ENCODE measurements at places on chromosomes 1 and 21.

DNA sequence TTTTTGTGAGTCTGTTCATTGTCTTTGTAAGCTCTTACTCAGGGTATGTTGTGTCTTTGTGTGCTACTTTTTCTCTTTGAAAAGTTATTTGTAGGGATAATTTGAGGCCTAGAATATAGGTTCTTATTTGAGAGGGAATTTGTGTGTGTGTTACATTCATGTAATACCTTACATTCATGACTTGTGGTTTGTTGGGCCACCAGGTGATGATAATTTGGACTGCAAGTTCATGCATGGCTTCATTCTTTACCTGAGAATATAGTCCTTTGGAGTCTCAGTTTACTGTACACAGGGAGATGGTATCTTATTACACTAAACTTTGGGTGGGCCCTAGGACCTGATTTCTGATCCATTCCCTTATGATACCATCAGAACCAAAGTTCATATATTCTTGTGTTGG lies 51.8 kb upstream of the FASLG start:
- DNase-seq, result no peak

DNA sequence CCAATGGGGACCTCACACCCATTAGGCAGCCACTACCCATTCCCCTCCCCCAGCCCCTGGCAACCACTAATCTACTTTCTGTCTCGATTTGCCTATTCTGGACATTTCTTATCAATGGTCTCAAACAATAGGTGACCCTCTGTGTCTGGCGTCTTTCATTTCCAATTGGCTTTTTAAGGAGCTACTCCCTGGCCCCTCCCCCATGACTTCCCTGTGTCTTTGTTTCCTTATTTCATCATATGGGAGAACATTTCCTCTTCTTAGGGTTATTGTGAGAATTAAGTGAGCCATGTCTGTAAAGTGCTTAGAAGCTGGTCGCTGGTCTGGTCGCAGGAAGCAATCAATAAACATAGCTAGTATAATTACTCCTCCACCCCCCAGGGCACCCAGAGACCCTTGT lies 80.9 kb downstream of the SPSB1 start:
- no peak for DNase-seq

- no peak for DNase-seq
These were observed 29.7 kb downstream of the URB2 start for GRCh38 chr1:229655781-229656180.

DNA sequence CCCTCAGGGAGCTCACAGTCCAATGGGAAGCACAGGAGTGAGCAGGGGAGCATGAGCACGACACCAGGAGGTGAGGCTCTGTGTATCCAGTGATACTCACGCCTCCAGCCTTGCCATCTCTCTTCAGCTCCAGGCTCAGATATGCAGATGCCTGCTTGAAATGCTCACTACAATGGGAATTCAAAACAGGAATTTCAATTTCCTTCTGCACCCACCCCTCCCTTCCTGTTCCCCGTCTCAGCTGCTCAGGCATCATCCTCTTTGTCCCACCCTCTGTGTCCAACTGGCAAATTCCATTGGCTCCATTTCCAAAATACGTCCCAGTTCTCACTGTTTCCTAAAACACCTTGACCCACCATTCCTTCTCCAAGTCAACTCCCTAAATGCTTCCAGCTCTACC lies 58.9 kb downstream of the FBXO2 start:
- no peak for DNase-seq

- DNase-seq, result no peak
These were observed 26.6 kb downstream of the RPS6KA1 start for GRCh38 chr1:26556111-26556510.

DNA sequence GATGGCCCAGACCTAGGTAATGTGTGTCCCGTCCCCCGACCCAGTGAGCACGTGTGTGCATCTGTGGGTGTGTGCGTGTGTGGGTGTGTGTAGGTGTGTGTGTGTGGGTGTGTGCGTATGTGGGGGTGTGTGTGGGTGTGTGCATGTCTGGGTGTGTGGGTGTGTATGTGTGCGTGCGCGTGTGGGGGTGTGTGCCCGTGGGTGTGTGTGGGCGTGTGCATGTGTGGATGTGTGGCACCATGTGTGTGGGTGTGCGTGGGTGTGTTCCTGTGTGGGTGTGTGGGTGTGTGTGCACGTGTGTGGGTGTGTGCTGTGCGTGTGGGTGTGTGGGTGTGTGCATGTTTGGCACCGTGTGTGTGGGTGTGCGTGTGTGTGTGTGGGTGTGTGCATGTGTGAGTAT lies 309.5 kb downstream of the KIF26B start:
- no peak for DNase-seq

- no peak for DNase-seq
These were observed 36.4 kb downstream of the CFAP74 start for GRCh38 chr1:1967151-1967550.

DNA sequence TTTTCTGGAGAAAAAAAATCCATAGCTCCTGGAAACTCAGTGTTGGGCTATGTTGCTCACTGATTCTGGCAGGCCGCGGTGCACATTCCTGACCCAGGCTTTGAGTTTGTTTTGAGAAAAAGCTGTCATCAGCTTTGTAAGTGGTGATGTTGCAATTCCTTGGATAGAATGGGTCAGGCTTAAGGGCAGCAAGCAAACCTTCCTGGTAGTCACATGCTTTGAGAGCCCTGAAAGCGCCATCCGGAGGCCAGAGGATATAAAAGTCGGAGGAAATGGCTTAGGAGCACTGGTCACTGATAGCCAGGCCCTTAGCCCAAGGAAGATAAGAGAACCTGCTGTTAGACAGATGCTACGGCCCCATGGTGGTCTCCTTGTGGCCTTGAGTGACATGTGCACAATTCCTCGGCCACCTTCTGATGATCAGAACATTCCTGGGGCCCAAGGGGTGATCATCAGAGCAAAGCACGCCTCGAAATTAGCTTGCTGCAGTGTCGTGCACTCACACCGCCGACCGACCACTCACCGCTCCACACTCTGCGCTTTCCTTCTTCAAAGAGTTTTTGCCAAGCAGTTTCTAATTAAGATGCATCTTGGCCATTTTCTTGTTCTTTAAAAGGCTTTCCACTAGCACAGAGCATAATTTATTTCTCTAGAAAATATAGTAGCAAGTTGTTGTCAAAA lies 78.6 kb downstream of the MAN1C1 start:
- peak; percentile 75 for DNase-seq

DNA sequence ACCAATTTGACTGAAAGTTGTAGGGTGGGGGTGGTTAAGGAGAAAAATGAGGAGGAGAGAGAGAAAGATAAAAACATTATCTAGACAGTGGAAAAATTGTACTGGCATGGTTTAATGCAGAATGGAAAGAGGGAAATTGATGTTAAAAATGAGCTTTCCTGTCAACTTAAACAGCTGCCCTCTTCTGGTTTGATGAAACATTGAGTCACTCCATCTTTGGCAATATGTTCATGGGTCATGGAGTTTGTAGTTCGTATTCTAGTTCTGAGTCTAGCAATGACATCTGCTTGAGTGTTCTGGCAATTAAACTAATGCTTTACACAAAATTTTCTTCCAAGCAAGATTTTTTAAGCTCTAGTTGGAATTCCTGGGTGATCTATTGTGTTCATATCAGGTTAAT lies 9.6 kb downstream of the ZNF648 start:
- DNase-seq, result no peak

GRCh38 chr1:162387226-162388082 lies 5.9 kb downstream of the C1orf226 start:
- DNase-seq, result no peak

- DNase-seq, result no peak
These were observed 664.7 kb upstream of the NEGR1 start for GRCh38 chr1:72946903-72947499.

DNA sequence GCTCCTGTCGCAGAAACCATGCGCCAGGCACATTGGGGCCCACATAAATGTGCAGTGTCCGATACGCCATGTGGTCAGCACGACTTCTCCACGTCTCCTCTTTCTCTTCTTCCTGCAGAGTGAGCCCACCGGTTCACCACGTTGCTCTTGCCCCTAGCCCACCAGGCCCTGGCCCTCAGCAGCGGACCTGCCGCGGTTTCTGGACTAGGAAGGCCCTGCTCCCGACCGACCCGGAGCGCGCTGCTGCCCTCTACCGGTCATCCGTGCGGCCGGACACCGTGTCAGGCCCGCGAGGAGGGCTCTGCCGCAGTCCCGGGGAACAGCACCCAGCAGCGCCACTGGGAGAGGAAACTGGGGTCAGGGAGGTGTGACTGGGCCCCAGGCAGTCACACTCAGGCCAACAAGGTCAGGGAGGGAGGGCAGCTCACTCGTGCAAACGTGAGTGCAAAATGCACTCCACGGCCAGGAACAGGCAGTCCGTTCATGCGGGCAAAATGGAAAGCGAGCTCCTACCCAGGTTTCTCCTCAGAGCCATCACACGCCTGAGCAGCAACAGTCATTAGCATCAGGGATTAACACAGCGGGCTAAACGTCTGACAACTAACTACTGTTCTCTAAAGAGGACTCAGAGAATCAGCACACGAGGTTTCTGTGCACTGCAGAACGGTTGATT lies 13.7 kb downstream of the TLR5 start:
- peak; percentile 90 for DNase-seq

DNA sequence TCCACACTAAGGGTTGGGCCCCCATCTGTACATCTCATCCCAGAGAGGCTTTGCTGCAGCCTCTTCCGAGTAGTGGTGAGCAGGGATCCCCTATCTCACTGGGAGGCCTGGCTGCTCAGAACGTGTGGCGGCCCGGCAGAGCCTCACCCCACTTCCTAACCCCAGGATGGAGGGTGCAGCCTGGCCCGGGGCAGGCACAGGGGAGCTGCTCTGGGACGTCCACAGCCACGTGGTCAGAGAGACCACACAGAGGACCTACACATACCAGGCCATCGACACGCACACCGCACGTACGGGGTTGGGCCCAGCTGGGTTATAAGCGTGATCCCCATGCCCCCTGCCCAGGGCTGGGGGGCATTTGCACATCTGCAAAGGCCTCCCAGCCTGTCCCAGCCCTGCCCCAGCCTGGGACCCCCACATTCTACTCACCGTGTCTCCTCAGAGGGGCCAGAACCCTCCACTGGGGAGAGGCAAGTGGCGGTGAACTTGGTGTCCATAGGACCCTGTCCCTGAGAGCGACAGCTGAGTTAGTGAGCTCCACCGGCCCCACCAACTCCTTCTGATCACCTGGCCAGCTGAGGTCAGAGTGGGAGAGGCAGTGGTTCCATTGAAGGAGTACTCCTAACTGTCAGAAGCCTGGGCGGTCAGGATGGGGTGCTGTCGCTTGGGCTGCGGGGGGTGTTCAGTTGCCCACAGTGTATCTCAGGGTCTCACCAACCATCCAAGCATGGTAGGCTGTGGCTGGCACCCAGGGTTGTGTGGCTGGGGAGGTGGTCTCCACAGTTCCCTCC lies 41.2 kb downstream of the TRIM11 start:
- DNase-seq, result no peak

DNA sequence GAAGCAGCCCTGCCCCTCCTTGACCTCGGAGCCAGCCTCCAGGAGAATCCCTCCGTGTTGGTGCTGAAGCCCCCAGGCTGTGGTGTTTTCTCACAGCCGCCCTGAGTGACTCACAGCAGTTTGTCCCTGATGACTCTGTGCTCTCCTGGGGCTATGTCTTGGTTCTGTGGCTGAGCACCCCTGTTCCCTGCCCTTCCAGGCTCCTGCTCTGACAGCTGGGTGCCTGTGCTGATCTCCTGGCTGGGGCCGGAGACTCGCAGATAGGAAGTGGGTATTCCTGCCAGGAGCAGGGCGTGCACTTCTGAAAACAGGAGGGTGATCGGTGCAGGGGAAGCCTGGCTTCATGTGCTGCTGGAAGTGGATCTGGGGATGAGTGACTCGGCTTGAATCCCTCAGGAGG lies 34.5 kb downstream of the POFUT2 start:
- peak; percentile 21 for DNase-seq

GRCh38 chr21:44593598-44594405 lies 1.5 kb upstream of the KRTAP10-6 start:
- DNase-seq, result peak; percentile 56

- DNase-seq, result no peak
These were observed 2.0 kb downstream of the NPL start for GRCh38 chr1:182791281-182792179.

DNA sequence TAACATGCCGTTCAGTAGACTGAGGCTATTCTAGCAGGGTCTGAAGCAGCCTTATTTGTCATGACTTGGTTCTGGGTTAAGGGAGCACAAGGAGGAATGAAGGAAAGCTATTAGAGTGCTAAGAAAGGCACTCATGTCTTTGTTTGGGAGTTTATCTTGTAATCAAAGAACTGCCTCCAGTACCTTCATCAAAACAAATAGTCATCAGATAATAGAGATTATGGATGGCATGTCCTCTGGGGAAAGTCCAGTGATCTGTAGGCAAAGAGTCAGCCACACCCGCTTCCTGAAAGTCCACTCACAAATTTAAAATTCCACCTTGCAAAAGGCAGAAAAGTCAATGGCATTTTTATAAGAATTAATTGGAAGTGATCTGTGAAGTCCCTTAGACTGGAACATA lies 56.8 kb downstream of the ESRRG start:
- DNase-seq, result no peak

DNA sequence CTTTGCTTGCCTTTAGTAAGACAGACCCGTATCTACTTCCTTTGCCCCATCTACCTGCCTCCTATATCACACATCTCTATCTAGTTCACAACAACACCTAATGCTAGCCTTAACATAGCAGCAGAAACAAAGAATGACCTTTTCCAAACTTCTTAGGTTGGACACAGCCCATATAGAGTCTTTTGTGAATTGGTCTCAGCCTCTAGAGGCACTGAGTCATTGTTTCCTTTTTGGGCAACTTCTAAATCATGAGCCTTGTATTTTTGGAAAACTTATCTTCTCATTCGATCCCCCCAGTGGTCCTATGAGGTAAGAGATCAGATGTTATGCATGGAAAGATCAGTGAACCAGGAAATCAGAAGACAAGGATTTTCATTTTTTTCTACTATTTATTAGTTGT lies 679.4 kb upstream of the USP24 start:
- DNase-seq, result no peak

- DNase-seq, result no peak
These were observed 70.2 kb upstream of the CDC42BPA start for GRCh38 chr1:227388214-227389168.

- no peak for DNase-seq
These were observed 52.2 kb downstream of the RAB3GAP2 start for GRCh38 chr1:220219865-220220698.

DNA sequence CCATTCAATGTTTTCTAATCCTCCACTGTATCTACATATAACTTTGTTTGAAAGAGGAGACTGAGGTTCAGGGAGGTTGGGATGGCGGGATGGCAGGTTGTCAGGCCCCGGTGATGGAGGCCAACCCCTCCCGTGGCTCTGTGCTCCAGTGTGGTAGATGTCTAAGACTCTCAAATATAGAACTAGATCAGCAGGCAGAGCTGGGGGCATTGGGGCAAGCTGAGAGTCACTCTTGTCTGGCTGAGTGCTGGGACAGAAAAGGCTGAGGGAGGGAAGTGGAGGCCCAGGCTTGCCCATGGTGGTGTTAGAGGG lies 1.7 kb downstream of the IL6R start:
- DNase-seq, result no peak

DNA sequence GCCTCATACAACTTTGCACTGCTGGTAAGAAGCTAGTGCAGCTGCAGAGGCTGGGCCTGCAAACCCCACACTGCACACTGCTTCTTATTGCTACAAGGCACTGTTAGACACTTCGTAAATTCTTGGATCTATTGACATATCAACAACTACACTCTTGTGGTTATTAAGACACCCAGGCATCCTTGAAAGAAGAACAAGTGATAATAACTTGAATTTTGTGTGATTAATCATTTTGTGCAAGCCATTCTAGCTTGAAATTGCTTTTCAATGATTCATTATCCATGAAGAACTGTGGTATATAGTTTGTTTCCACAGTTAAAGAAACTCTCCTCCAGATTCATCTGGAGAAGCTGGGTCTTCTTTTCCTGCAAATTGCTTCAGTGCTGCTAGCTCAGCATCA lies 33.7 kb upstream of the IFI44L start:
- no peak for DNase-seq

- DNase-seq, result no peak
These were observed 13.9 kb downstream of the SSR2 start for GRCh38 chr1:156006666-156007376.
